Esophagus squamous epithelium (tissue), 5 donors: ENCODE measurements at places on chromosomes 13 and 19.

GRCh38 chr19:1407528-1408299, at the start of gene DAZAP1:
Gene DAZAP1 (plus strand): TSS chr19:1407586. CDS start chr19:1407774, 188 bp downstream.
- DNase-seq, result no peak

DNA sequence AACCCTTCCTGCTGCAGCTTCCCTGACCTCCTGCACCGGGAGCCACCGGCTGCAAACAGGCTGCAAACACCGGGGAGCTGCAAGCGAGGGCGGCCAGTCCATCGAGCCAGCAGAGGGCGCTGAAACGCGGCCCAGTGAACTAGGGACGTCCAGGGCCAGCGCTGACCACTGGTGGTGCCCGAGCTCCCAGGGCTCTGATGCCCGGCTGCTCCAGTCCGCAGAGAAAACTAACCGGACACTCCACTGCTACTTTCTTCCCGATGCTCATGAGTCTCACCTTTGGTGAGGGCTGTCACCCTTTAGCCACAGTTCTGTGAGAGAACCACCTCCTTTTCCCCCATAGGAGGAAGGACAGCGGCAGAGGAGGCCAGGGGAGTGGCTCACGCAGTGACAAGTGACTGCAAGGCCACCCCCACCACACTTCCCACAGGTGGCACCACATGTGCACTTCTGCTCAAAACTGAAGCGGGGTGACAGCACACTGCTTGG, 82.8 kb upstream of the MTIF3 start:
- no peak for DNase-seq

- no peak for DNase-seq
These were observed 222.8 kb downstream of the PCDH20 start for GRCh38 chr13:61192826-61193225.

- DNase-seq, result no peak
These were observed 216.5 kb downstream of the EFNB2 start for GRCh38 chr13:106318941-106319411.

- peak; percentile 56 for DNase-seq
These were observed 540 bp upstream of the ZFP36 start for GRCh38 chr19:39405958-39406655.

DNA sequence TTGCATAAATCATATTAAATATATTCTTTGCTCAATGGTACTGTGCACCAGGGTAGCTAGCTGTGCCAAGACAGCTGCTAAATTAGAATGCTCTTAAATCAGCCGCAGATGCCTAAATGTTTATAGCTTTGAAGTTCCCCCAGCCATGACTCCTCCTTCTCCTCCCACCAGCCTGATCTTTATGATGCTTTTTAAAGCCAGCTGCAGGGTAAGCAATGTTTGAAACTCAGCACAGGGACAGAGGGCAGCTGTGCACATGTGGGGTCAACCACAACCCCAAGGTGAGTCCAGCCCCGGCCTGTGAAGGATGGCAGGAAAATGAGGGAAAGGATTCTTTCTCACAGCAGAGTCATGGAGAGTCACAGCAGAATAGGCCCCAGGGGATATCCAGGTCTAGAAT, 635.7 kb downstream of the UQCRFS1 start:
- no peak for DNase-seq

- DNase-seq, result no peak
These were observed 571.6 kb downstream of the UQCRFS1 start for GRCh38 chr19:28641395-28641794.

- DNase-seq, result no peak
These were observed 536 bp downstream of the FAM32A start for GRCh38 chr19:16185768-16186123.
